ENCODE measurements at places on chromosomes 5 and 9.

GRCh38 chr5:30930736-30931135 lies 262.8 kb upstream of the CDH6 start:
- DNase-seq = peak; percentile 67

DNA sequence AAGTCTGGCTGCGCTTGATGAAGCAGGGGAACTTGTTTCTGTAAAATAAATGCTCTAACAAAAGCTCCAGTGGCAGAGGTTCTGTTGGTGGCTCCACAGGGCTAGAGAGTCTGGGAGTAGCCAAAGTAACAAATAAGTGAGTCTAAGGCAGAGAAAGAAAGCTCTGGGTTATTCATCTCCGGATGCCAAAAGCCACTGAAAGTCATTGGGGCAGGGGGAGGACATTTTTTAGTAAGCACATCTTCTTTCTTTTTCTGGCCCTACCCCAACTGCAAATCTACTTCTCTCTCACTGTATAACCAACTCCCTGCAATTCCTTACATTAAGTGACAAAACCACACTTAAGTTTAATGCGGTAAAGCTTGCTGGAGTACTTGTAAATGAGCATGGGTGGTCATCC lies 141.6 kb downstream of the INSYN2B start:
- DNase-seq = no peak

DNA sequence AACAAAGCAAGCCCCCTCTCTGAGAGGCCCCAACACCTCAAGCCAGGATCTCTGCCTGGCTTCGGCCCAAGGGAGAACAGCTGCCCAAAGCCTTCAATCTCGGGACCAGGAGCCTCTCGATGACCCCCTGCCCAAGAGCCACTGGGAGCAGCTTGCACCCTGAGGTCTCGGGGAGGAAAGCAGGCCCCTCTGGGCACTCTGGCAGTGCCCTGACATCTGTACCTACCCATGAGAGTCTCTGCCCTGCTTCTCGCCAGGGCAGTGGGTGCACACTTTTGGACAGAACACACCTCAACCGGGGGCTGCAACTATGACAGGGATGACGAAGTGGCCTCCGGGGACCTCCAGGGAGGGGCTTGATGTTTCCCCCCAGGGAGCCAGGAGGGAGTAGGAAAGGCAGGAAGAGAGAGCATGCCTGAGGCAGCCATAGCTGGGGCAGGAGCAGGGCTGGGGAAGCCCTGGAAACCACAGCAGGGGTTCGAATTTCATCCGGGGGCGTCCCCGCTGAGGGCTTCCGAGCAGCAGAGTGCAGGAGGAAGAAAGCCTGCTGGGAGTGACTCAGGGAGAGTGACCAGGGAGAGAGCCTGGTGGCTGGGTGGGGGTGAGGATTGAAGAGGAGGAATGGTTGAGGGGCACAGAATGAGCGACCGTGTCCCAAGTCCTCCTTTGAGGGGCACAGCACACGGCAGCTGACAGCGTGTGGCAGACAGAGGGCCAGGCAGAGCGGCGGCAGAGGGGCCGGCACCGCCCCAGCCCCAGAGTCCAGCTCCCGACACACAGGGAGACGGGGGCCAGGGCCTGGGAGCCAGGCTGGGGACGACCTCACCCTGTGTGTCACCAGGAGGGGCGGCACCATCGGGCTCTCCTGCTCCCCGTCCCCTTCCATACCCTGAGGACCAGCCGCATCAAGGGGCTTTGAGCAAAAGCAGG lies 1.8 kb downstream of the LPCAT1 start:
- DNase-seq = peak; percentile 89

DNA sequence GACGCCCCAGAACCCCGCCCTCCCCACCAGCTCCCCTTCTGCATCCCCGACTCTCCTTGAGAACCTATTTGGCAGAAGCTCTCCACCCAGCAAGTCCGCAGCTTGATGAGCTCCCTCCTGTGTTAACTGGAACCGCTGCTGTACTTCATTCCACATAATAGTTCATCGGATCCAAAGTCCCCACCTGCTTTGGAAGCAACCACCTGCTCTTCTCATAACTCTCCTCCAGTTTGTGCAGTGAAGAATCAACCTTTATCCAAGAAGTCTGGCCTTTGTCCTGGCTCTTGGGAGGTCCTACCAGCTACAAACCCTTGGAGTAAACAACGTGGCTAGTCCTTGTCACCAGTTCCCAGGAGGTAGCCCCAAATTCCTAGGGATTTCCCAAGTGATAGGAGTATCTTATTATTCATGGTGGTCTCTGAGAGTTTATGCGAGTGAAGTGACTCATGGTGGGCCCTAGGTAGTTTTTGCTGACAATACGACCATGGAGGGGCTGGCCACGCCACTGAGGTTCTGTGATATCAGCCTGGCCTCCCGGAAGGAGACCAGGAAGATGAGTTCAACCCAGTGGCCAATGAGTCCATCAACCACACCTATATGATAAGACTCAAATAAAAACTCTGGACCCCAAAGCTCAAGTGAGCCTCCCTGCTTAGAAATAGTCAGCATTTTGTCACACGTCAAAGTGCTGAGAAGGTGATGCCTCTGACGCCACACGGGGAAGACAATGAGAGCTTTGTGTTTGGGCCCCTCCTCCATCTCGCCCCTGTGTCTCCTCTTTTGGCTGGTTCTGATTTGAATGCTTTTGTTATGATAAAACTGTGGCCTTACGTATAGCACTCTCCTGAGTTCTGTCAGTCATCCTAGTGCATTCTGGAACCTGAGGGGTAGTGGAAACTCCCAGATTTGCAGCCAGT lies 3.6 kb upstream of the IL4 start:
- DNase-seq = no peak

- no peak for DNase-seq
These were observed 35.4 kb downstream of the SH3GL2 start for GRCh38 chr9:17614250-17614649.

DNA sequence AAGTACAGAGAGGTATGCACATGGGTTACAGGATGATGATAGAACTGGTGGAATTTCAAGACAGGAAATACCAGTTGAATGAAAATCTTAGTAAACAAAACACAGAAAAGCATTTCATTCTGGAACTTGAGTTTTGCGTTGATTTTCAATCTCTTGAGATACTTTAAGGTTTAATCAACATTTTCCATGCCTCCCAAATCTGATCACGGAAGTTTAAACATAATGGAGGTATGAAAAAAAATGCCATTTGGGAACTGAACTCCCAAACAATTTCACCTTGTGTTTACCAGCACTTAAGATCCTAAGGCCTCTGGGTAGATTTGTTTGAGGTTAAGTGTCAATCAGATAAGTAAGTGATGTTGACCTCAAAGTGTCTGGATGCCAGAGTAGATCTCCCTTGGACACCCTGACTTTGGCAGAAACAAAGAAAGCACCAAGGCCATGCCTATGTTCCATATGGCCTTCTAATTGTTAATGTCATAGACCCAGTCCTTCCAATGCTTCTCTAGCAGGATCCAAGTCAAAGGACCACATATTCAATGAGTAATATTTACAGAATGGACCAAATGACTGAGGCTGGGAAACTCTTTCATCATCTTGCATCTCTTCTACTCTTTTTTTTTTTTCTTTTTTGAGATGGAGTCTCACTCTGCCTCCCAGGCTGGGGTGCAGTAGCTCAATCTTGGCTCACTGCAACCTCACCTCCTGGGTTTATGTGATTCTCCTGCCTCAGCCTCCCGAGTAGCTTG lies 216.9 kb downstream of the ARRDC3 start:
- peak; percentile 85 for DNase-seq

DNA sequence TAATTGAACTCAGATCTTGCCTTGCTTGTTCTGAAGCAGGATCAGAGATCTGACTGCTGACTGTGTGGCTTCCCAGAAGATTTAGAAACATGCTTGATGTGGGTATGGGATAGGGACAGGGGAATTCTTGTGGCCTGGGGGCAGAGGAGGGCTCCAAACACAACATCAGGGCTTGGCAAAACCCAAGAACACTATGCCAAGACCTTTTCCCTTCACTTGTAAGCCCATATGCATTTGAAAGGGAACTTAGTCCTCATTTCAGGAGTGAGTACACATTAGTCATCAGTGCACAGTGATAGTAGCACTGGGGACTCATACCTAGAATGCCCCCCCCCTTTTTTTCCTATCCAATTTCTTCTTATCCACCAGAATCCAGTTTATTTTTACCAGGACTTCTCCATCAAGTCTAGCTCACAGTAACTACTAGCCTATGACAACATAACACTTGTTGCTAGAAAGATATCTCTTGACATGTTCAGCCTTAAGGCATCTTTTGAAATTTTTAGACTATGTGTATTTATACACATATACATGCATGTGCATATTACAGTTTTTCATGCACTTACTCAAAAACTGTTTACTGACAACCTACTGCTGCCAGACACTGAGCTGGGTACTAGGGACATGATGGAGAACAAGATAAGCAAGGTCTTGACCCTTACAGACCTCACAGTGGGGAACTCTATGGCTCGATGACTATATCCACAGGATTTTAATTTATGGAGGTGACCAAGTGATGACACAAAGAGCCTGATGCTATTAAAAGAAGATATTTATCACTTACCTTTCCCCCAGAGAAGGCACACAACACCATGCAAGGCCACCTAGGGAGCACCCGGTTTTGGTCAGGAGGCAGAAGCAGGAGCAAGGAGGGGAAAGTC lies 158.3 kb upstream of the MAP3K1 start:
- no peak for DNase-seq
